ENCODE measurements at places on chromosomes 6 and 20.

GRCh38 chr6:75466636-75467035 is 27.0 kb downstream of the FILIP1 start:
- DNase-seq, result no peak

- DNase-seq, result no peak
These were observed 390.8 kb downstream of the CDKAL1 start for GRCh38 chr6:20924911-20925543.

GRCh38 chr6:32658268-32658897 is 8.1 kb downstream of the HLA-DQB1 start:
- no peak for DNase-seq

- no peak for DNase-seq
These were observed 44.5 kb upstream of the NCOA3 start for GRCh38 chr20:47456952-47457724.

DNA sequence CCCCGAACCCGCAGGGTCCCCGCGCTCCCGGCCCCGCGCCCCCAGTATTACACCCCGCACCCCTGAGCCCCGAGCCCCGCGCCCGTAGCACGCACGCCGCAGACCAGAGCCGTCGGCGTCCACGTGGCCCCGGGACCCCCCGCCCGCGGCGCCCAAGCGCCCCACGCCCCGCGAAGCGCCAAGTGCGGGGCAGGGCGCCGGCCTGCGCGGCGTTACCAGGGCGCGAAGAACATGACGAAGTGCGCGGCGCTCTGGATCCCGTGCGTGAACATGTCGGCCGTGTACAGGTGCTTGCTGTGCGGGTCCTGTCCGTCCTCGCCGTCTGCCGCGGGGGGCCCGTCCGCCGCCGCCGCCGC is 312 bp downstream of the TXNDC5 start:
- no peak for DNase-seq

GRCh38 chr6:134835993-134836392 is 113.9 kb downstream of the ALDH8A1 start:
- DNase-seq, result no peak

DNA sequence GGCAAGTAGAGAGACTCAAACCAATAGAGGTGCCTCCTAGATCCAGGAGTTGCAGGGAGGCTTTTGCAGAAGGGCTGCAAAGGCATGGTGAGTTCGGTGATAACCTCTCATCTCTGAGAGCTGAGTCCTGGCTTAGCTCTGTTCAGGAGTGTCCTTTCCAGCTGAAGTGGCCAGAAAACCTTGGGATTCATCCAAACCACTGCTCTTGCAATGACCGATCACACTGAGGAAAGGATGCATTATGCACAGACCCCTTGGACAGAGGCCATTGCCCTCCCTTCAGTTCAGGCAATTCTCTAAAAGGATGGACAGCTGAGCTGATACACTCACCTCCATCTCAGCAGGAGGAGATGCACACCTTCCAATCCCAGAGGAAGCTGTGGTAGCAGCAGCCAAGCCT is 158.8 kb upstream of the ENPP5 start:
- DNase-seq, result no peak

DNA sequence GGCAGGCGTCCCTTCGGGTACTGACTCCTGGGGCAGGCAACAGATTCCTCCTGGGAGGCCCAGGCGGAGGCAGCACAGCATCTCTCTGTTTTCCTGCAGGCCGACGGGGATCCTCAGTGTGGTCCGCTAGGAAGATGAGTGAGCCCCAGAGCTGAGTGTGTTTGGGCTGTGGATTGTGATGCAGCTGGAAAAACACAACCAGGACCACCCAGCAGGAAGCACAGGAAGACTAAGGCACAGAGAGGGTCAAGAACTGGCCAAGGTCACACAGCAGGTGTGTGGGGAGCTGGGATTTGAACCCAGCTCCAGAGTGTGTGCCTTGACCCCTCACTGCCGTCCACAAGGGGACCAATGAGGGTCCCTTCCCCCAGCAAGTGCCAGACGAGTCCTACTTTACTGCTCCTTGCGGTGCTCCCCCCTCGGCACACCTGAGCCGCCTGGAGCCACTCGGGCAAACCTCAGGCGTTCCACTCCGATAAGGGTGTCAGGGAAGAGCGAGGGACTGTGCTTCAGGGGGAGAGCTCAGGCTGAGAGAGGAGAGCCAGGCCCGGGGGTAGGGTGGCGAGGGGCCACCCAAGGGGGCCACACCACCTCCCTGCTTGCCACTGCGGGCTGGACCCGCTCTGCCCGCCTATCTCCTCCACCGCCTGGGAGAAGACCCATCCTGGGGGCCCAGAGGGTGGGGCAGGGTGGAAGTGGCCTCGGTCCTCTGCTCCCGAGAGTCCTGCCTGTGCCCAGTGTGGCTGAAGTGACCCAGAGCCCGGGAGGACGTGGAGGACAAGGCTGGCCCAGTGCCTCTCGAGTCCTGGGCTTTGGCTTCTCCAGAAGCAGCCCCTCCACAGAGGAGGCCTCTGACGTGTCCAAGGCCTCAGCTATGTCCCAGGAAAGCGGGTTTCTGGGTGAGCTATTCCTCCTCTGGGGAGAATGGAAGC is 63.3 kb downstream of the YTHDF1 start:
- no peak for DNase-seq

DNA sequence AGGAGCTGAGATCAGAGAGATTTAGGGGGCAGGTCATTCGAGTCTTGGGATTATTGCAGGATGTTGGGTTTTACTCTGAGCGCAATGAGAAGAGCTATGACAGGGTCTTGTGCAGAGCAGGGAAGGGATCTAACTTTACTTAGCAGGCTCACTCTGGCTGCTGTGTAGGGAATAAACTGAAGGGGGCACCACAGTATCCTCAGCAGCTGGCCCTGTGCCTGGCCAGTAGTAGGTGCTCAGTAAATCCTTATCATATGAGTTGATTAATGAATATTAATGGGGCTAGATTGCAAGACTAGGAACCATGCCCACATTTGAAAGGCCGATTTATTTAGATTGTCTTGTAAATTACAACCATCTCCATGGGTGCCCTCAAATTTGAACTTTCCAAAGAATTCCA is 4.6 kb upstream of the MDGA1 start:
- no peak for DNase-seq

DNA sequence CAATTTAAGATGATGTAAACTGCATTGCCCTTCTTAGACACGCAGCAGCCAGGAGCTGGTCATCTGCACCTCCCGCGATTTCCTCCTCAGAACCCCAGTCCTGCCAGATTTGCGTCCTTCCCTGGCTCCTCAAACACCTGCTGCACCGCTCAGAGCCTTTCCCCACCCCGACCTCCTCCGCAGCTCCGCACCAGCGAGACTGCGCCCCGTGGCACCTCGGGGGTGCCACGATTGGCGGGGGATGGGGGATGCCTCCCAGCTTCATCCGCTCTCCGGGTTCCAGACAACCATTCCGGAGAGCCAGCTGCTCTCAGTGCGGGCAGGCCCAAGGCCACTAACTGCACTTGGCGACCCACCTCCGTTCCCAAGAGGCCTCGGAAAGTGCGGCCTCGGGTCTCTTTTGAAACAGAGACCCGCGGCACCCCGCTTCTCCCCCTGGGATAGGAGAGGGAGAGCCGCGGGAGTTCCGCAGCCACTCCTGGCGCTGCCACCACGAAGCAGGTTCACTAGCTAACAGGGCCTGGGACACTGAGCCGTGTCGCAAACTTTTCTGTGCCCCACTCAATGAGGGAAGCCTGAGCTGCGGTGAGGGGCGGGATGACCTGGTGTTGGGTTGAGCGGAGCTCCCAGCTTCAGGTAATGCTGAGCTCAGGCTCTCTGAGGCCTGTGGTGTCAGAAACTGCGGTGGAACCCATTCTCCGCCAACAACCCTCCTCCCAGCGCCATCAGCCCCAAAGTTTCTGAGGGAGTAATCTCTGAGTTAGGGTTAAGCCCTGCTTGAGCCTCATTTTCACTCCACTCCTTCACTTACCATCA is 7.3 kb upstream of the TFAP2A start:
- DNase-seq, result no peak

DNA sequence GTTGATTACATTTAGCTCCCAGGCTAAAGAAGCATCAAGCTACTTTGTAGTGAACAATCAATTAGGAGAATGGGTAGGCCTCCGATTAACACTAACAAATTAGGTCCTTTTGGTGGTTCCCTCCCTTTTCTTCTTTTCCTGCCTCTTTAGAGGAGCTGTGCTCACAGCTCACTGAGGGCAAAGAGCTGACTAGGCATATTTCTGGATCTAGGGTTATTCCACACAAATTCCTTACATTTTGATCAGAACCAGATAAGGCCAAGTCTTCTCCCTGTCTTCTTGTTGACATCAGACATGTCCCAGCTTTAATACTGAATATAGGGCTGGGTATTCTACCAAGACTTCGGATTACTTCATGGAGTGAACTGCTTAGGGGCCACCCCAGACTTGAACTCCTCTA is 119.1 kb downstream of the PKHD1 start:
- no peak for DNase-seq

- no peak for DNase-seq
These were observed 122.1 kb upstream of the TRAF3IP2 start for GRCh38 chr6:111727802-111728201.

DNA sequence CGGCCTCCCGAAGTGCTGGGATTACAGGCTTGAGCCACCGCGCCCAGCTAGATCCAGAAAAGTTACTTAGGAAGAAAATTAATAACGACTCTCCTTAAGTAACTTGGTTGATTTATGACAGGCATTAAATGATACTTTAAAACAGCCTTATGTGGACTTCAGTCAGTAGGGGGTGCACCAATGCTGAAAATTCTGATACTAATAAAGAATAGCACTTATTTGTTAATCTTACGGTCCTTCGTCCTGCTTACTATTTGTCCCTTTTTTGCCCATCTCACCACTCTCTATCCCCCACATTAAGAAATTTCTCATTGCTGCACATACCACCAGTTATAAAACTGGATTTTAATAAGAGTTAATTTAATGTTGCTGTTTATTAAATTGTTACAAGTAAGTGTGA is 12.7 kb upstream of the PRELID3B start:
- DNase-seq, result no peak

- no peak for DNase-seq
These were observed 84.6 kb downstream of the DLL1 start for GRCh38 chr6:170206317-170206621.

DNA sequence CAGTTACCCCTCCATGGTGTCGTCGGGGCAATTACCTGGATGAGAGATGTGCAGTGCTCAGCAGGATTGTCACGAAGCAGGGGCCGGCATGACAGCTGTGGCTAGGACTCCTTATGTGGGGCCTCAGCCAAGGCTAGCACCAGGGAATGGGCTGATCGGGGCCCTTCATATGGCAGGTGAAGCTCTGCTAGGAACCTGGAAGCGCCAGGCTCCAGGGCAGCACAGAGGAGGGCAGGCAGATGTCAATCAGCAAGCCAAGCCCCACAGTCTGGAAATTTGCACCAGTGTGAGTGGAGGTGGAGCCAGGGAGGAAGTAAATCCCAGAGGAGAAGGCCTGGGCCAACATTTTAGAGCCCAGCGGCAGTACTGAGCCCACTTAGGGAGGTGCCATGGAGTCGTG is 21.2 kb downstream of the SYNDIG1 start:
- DNase-seq, result no peak

Data from fibroblast of the conjunctiva (primary cell).